GM10248 (cell line): ENCODE measurements at places on chromosomes 7 and 10.

DNA sequence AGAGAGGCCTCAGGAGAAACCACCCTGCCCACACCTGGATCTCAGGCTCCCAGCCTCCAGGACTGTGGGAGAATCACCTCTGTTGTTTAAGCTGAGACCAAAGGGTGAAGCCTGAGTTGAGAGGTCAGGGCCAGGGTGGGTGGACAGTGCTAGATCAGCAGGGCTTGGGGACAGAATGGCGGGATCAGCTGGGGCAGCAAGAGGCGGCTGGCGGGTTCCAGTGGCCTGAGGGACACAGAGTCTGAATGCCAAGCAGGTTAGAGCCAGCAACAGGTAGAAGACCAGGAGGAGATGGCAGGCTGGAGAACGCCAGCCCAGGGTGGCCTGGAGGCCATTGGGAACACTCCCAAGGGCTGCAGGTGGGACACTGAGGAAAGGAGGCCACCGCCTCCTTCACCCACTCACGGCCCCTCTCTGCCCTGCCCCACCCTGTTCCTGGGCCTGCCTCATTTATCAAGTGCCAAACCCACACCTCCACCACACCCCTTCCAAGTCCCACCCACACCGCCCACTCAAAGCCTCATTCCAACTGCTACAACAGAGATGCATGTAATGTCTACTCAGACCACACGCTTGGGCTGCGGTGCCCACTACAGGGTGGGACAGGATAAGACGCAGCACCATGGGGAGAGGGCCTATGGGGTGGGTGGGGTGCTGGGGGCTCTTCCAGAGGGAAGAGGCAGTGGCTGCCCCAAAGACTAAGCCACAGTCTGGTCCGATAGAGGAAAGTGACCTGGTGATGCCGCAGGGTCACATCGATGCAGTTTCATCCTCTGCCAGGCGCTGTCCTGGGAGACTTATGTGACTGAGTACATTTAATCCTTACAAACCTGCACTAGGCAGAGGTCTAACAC, 173.9 kb downstream of the TNS3 start:
- DNase-seq, result no peak

DNA sequence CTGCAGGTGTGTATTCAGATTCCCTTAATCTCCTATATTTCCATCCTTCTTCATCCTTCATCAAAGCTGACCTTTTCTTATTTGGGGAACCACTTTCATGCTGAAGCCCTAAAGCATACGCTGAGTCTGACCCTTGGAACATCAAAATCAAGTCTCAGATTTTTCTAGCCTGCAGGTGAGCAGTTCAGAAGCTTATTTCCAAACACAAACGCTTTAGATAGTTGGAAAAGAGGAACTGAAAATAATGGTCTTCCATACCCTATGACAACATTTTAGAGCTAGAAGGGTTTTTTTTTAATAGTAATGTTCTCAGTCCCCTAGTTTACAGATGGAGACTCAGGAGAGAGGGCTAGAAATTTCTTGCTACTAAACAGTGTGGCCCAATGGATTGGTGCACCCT, 1.6 kb upstream of the AGK start:
- DNase-seq, result no peak

GRCh38 chr7:151137076-151137675, 30.3 kb downstream of the GBX1 start:
- DNase-seq, result no peak

DNA sequence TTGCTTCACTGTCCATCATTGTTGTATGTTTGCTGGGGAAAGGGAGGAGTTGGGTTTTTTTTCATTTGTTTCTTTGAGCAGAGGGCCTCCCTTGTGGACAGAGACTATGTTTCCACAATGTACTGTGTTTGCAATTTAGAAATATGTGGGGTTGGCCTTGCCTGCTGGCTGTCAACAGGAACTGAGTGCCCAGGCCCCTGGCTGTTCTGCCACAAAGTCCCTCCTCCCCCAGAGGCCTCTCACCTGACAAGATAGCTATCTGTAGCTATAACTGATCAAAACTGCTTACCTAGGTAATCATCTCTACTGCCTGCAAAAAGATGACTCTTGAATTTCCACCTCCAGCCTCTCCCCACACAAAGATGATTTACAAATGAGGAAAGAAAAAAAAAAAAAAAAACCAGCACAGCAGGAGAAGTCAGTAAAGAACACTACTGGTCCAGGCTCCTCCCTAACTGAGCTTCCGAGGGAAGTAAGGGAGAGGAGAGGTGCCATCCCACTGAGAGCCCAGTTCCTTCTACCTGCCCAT, 121.8 kb downstream of the SGMS1 start:
- DNase-seq, result peak; percentile 25

DNA sequence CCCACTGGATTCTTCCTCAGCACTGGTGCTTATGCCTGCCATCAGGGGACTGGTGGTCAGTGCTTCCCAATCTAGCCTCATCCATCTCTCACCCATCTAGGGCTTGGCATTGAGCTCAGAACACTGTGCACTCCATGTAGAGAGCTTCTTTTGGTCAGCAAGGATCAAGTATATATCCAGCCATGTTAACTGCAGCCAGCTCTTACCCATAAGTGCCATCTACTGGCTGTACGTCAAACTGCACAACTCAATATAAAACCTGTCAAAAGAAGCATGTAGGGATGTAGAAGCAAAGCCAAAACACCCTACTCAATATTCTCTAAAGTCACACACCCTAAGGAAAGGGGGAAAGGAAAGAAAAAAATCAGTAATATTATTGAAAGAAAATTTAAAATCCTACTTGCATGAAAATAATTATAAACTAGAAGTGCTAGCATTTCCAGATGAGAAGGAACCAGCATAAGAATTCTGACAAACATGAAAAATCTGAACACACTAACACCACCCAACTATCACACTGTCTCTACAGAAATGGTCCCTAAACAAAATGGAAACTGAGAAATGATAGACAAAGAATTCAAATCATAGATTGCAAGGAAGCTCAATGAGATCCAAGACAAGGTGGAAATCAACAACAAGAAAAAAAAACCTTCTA, 531.1 kb upstream of the STEAP1 start:
- peak; percentile 18 for DNase-seq

- no peak for DNase-seq
These were observed 16.5 kb upstream of the LMTK2 start for GRCh38 chr7:98090116-98090515.

- DNase-seq, result no peak
These were observed 64.0 kb downstream of the ERCC6 start for GRCh38 chr10:49474901-49475300.

- no peak for DNase-seq
These were observed 697 bp upstream of the SNX13 start for GRCh38 chr7:17940951-17941431.

GRCh38 chr7:79425665-79426064, 27.8 kb downstream of the MAGI2 start:
- no peak for DNase-seq

DNA sequence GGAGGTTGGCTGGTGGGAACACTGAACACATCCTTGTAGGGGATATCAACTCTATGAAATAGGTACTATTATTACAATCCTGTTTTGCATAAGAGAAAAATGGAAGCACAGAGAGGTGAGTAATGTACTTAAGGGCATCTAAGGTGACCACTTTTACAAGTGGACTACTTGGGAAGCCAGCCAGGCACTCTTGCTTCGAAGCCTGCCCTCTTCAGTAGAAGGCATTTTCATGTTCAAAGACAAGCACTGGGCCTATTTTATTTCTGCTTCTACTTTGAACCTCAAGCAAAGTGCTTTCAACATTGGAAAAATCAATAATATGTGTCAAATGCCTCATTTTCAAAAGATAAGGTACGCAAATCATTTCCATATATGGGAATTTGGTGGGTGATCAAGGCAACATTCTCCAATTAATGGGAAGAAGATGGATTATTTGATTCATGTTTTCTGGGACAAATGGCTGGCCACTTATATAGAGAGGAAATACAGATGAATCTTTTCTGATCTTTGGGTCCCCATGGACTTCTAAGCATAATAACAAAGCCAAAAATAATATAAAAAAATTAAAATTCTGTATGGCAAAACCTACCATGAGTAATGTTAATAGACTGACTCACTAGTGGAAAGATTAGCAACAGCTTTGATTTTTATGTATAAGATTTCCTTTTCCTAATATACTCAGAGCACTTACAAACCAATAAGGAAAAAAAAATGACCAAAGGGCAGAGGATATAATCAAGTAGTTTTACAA, 270.2 kb downstream of the FRMD4A start:
- DNase-seq, result no peak

GRCh38 chr7:16295558-16295957, 125.8 kb downstream of the CRPPA start:
- DNase-seq, result no peak

DNA sequence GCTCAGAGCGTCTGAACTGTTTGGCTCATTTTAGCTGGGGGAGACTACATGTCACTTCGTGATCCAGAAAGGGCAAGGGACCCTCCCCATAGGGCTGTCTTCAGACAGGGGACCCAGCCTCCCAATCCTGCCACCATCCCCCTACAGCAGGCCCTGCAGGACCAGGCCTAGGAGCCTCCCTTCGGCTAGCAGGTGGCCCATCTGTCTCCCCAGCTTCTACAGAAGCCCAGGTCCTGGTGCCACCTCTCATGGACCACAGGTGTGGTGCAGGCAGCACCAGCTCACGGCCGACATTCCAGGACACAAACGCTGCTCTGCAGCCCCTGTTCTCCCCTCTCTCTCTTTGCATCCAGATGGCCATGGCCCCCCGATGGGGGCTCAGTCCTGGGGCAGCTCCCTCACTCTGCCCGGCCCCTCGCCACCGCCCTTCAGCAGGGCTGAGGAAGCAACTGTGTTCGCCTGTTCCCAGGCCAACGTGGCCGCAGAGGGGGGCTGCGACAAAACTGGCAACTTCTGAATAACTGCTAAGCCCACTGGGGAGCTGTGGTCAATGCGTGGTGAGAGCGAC, 10.3 kb downstream of the TECPR1 start:
- DNase-seq, result no peak

GRCh38 chr10:131203456-131204357, 107.8 kb downstream of the TCERG1L start:
- DNase-seq, result no peak
